Stimulated activated memory B cell treated with anti-CD40 and anti-IgM and Interleukin-4, amounts not matched to agents 10 μg/mL and 1 μg/mL and 100 μg/mL, for 72 hours (primary cell): ENCODE measurements at places on chromosomes 2 and 18.

GRCh38 chr18:37322492-37323035 is 243.0 kb downstream of the CELF4 start:
- ATAC-seq = no peak

GRCh38 chr2:216690853-216691741 is 4.3 kb downstream of the IGFBP5 start:
- ATAC-seq = no peak

DNA sequence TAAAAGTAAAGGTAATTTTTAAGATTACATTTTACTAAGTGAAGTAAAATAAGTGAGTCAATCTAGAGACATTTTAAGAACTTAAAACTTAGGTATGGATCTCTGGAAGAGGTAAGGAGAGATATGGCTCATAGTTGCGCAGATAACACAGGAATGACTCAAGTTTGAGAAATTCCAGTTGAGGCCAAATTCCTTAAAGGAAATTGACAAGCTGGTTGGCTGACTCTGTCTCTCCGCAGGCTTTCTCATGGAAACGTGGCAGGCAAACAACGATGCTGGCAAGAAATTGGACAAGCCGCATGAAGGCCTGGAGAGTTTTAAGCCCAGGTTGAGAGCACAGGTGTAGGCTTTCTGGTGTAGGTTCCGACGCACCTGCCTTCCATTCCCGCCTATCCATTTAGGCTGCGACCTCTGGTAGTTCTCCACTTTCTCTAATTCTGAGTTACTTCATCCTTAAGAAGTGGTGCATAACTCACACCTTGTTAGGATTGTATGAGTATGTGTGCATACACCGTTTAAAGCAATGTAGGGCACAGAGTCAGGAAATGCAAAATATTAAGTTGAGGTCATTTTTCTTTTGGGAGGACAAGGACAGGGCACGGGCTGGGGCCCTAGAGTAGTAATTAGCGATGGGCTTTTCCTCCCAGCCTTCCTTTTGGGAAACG is 589 bp upstream of the DAW1 start:
- ATAC-seq = no peak

GRCh38 chr2:33322612-33323011 is 153.8 kb upstream of the RASGRP3 start:
- ATAC-seq = no peak

GRCh38 chr2:39871291-39871761 is 92.3 kb upstream of the THUMPD2 start:
- ATAC-seq = no peak
